NCI-H2171 (cell line): ENCODE measurements at places on chromosomes 4 and X.

DNA sequence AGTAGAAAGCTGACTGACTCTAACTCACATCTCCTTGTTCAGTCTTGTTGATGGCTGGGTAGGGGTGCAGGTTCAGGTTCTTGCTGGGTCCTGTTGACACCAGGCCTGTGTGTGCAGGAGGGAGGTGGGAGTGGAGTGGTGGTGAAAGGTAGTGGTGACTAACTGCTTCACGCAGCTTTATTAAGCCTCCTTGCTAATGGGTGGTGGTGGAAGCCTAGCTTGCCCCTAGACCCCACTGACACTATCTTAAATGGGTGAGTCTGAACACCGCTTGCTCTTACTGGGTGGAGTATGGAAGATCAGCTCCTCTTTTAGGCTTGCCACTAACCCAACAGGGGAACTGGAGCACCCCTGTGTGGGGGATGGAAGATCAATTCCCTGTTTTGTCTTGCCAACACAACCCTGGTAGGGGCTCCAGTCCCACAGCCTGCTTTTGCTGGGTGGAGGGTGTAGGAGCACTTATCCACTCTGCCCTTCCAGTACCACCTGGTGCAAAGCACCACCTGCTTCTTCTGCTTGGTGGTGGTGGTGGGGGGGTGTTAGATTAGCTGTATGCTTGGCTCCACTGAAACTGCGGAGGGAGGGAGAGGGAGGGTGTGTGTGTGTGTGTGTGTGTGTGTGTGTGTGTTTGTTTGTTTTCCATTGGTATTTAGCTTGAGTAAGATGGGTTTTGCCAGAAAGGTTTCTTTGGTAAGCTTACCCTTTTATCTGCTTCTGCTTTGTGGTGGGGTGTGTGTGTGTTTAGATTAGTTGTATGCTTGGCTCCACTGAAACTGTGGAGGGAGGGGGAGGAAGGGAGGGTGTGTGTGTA lies 25.6 kb downstream of the KDM6A start:
- DNase-seq = peak; percentile 1

- no peak for DNase-seq
These were observed 5.7 kb downstream of the ARL13A start for GRCh38 chrX:100975212-100975611.

GRCh38 chrX:39484159-39485068 lies 613.3 kb downstream of the BCOR start:
- no peak for DNase-seq

GRCh38 chr4:6443035-6444023 lies 29.1 kb downstream of the PPP2R2C start:
- peak; percentile 60 for DNase-seq

DNA sequence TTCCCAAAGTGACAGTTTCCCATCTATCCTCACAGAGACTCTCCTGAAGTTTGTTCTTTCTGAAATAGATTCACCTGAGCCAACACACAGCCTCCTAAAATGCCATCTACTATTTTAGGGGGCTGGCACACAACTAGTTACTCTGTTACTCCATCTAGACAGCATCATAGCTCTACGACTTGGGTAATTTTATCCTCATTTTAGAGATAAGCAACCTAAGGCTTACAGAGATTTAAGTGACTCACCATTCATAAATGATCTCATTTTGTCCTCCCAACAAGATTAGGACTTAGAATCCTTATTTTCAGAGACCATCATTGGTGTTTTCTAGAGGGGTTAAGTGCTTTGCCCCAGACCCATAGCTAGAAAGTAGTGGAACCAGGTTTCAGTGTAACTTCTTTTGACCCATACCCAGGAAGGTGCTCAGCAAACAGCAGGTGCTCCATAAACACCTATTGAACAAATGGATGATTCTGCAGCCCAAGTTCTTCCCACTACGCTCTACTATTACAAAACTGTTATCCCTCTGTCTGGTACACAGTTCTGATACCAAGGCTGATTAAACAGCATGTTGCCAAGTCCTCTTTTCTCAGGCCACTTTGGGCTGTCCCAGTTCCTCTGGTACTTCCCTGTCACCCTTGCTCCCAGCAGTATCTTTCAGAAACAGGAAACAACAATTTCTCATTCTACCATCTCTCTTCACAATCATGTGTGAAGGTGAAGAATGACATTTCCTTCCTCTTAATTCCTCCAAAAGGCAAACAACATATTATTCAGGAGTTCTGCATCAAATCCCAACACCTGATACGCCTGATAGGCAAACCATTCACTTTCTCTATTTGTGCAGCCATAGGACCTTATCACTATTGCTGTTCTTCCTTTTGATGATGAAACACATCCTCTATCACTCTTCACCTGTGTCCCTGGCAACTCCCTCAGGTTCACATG lies 304.7 kb upstream of the TAPT1 start:
- DNase-seq = no peak
